ENCODE measurements at places on chromosomes 1 and 21. TPM values are rescaled to one million over a fixed set of nuclear protein-coding genes. Genes with fewer than 3 reads are reported as not detected.

GRCh38 chr1:184745110-184745509, 9.5 kb downstream of the EDEM3 start:
- no peaks in the 10 kb centered on the region for H3K27me3 ChIP-seq
- H3K27ac ChIP-seq = peak overlapping the region; percentile 3
- no peak for DNase-seq
- peaks cover 51% of the 10 kb centered on the region for H3K4me1 ChIP-seq
- H3K36me3 ChIP-seq = no peaks in the 10 kb centered on the region

DNA sequence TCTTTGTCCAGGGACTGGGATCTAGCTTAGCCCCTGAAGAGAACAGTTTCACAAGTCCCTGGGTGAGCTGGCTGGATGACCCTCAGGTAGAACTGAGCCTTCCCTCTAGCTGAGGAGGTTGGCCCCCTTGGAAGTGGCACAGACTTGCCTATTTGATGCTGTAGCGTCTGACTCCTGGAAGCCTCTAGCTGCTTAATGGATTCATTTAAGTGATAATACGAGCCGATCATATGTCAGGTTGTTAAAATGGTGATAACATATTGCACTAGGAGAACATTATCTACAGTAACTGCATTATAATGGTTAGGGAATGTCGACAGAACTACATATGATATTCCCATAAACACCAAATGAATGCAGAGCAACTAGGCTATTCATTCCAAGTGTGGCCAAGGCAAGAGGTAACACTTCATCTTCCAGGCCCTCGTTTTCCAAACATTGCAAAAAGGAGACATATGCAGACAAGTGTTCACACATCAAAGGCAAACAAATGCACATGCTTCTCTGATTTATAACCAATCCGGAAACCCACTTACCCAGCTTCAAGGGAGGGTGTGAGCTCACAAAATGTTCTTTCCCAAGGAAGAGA, 340.1 kb upstream of the PLXNA2 start:
- no peaks in the 10 kb centered on the region for H3K36me3 ChIP-seq
- no peaks in the 10 kb centered on the region for H3K27me3 ChIP-seq
- no peak for DNase-seq
- H3K27ac ChIP-seq = no peak overlapping the region
- no peaks in the 10 kb centered on the region for H3K4me1 ChIP-seq
- no peak overlapping the region for H3K4me3 ChIP-seq

DNA sequence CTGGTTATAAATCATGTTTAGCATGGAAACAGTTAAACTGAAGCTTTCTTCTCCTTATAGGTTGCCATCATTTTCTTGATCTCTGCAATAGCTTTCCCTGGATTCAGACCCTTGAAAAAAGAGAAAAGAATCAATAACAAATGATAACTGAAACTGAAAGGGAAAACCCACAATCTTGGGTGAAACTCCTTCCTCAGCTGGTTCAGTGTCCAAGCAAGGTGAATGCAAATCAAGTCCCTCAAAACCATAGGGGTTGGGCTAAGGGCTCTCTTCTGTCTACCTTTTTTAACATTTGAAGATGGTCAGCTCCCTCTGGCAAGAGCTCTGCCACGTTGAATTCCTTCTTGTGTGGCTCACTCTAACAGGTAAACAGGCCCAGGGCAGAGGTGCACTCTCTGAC, 7.1 kb upstream of the ATP13A2 start:
- DNase-seq = no peak
- H3K4me1 ChIP-seq = peaks cover 12% of the 10 kb centered on the region
- no peak overlapping the region for H3K4me3 ChIP-seq

GRCh38 chr1:193654951-193655735, 468.7 kb upstream of the B3GALT2 start:
- no peaks in the 10 kb centered on the region for H3K27me3 ChIP-seq
- no peaks in the 10 kb centered on the region for H3K4me1 ChIP-seq
- peaks cover 10% of the 10 kb centered on the region for H3K36me3 ChIP-seq
- H3K4me3 ChIP-seq = no peak overlapping the region
- DNase-seq = no peak

- no peaks in the 10 kb centered on the region for H3K36me3 ChIP-seq
- H3K4me1 ChIP-seq = no peaks in the 10 kb centered on the region
- H3K27me3 ChIP-seq = no peaks in the 10 kb centered on the region
- H3K27ac ChIP-seq = no peak overlapping the region
- no peak overlapping the region for H3K4me3 ChIP-seq
Measured at GRCh38 chr1:209342441-209343175, 240.9 kb upstream of the CAMK1G start.

DNA sequence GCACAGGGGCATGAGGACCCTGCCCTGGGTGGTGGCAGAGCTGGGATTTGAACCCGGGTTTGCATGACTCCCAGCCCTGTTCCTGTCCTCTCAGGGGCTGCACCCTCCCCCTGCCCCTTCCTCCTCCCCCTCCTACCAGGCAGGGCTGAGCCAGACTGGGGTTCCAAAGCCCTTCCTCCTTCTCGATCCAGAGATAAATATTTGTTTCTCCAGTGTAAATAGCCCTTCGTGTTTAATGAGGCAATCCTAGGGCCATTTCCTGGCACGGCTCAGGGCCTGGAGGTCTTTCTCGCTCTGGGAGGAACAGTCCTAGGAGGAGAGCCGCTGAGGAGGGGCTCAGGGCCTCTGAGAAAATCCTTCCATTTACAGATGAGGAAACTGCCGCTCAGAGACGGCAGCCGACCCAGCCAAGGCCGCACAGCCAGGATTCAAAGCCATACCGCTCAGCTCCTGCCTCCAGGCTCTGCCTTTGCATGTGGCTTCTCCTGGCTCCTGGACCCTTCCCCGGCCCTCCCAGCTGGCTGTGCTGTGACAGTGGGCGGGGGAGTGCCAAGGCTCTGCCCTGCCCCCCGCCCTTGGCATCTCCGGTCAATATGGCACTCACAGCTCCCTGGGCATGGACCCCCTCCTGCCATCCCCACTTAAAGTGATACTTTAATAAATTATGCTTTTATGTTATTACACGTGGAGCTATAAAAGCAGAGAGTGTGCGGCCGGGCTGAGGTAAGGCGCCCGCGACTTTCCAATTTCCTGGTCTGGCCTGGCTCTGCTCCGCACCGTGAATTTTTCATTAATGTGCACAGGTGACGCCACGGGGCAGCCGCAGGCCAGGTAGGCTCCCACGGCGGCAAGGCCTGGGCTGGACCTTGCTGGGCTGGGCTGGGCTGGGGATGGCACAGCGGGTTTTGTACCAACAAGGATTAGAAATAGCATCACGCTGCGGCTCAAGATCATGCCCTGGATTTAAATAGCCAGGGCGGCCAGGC, 114.7 kb upstream of the WNT4 start:
- H3K4me3 ChIP-seq = no peak overlapping the region
- H3K36me3 ChIP-seq = no peaks in the 10 kb centered on the region
- DNase-seq = no peak
- H3K27ac ChIP-seq = no peak overlapping the region
- H3K4me1 ChIP-seq = no peaks in the 10 kb centered on the region

GRCh38 chr1:186662752-186663151, 17.5 kb downstream of the PTGS2 start:
- no peak overlapping the region for H3K4me3 ChIP-seq
- DNase-seq = no peak
- H3K4me1 ChIP-seq = no peaks in the 10 kb centered on the region
- peaks cover 3% of the 10 kb centered on the region for H3K36me3 ChIP-seq

DNA sequence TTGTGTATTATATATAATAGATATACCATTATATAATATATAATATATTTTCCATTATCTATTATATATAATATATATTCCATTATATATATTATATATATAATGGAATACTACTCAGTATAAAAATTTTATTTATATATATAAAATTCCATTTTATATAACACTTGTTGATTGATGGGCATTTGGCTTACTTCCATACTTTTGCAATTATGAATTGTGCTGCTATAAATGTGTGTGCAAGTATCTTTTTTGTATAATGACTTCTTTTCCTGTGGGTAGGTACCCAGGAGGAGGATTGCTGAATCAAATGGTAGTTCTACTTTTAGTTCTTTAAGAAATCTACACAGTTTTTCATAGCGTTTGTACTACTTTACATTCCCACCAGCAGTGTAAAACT, 1211.1 kb downstream of the NCAM2 start:
- H3K27ac ChIP-seq = no peak overlapping the region
- H3K4me1 ChIP-seq = no peaks in the 10 kb centered on the region
- no peak for DNase-seq
- no peaks in the 10 kb centered on the region for H3K27me3 ChIP-seq
- no peak overlapping the region for H3K4me3 ChIP-seq
- H3K36me3 ChIP-seq = peaks cover 4% of the 10 kb centered on the region

GRCh38 chr1:1665815-1666251, 7.0 kb upstream of the CDK11B start:
- no peak overlapping the region for H3K27ac ChIP-seq
- no peak overlapping the region for H3K4me3 ChIP-seq
- H3K36me3 ChIP-seq = peaks cover 15% of the 10 kb centered on the region
- H3K4me1 ChIP-seq = no peaks in the 10 kb centered on the region

The ARHGEF19 gene
- total RNA-seq = 9.9 TPM

DNA sequence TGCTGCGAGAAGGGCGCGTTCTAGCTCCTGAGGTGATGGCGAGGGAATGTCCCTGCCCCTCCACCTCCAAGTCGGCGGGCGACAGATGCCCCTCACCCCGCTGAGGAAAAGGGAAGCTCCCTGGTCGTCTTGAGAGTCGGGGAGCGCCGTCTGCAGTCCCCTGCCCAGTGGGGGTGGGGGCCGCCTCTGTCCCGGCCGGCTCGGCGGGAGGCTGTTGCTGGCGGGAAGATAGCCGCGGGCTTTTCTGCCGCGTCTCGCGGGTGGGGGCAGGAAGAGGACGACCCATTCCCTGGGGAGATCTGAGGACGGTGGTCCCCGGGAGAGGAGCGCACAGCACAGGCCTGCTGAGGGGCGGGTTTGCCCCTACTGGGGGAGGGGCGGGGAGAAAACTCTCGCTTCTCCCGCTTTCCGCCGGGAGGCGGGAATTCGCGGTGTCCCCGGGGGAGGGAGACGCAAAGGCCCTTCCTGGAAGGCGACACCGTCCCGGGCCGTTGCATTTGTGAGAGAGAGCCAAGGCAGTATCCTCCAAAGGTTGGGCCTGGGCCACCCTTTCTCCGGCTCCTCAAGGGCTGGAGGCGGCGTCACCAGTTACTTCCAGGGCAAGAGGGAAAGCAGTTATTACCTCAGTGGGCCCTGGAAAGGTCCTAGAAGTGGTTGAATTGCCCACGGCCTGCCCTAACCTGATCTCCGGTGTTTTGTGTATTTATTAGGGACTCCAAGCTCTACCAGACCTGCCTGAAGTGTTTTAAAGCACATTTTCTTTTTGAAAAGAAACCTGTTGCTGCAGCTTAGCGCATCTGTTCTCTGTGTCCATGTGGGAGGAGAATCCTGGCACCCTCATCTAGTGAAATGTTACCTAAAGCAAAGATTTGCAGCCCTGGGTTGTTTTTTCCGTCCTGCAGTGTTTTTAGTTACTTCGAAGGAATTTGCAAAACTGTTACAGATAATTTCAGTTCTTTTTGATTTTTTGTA, 648 bp downstream of the S100PBP start:
- peak overlapping the region; percentile 97 for H3K4me3 ChIP-seq
- H3K27ac ChIP-seq = peak overlapping the region; percentile 54
- peaks cover 40% of the 10 kb centered on the region for H3K36me3 ChIP-seq
- H3K4me1 ChIP-seq = peaks cover 47% of the 10 kb centered on the region
- peak; percentile 29 for DNase-seq
- H3K27me3 ChIP-seq = no peaks in the 10 kb centered on the region

The USP33 gene
- total RNA-seq = 46.6 TPM

The PLA2G2A gene
- not detected for total RNA-seq

DNA sequence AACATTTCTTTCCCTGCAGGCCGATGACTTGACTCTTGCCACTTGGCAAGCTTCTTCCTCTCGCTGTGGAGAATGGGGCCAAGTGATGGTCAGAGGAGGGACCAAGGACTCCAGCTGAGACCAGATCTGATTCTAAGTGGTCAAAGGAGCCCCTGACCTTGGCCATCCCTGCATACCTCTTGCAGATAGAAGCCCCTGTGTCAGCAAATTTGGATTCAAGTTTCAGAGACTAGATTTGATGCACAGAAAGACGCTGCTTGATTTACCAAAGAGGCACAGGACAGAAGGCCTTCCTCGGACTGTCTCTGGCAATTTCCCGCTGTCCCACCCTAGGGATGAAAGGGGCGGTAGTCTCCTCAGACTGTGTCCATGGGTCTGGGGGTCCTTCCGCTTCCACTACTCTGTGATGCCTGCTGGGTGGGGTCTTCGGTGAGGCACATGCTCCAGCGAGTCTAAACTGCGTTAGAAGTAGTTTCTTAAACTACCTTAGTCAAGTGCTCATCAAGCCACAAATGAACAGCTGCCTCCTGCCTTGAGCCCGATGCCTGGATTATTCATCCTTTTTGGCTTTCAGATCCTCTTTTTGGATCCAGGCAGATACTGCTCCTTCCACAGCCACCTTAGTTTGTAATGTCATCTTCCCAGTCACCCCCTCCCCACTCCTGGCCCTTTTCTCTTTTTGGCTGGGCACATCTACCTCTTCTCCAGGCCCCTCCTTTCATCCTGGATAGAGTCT, 31.8 kb upstream of the RBM15 start:
- no peak for DNase-seq
- H3K36me3 ChIP-seq = no peaks in the 10 kb centered on the region
- no peaks in the 10 kb centered on the region for H3K4me1 ChIP-seq
- H3K27ac ChIP-seq = no peak overlapping the region
- H3K4me3 ChIP-seq = no peak overlapping the region

The CD164L2 gene
- total RNA-seq = not detected

The IFI44L gene
- 21.4 TPM for total RNA-seq

The PAX7 gene
- total RNA-seq = not detected

GRCh38 chr1:153220606-153221303, 3.4 kb downstream of the PRR9 start:
- no peak for DNase-seq
- H3K4me1 ChIP-seq = peaks cover 5% of the 10 kb centered on the region
- no peaks in the 10 kb centered on the region for H3K36me3 ChIP-seq
- no peak overlapping the region for H3K4me3 ChIP-seq
- peaks cover 26% of the 10 kb centered on the region for H3K27me3 ChIP-seq

DNA sequence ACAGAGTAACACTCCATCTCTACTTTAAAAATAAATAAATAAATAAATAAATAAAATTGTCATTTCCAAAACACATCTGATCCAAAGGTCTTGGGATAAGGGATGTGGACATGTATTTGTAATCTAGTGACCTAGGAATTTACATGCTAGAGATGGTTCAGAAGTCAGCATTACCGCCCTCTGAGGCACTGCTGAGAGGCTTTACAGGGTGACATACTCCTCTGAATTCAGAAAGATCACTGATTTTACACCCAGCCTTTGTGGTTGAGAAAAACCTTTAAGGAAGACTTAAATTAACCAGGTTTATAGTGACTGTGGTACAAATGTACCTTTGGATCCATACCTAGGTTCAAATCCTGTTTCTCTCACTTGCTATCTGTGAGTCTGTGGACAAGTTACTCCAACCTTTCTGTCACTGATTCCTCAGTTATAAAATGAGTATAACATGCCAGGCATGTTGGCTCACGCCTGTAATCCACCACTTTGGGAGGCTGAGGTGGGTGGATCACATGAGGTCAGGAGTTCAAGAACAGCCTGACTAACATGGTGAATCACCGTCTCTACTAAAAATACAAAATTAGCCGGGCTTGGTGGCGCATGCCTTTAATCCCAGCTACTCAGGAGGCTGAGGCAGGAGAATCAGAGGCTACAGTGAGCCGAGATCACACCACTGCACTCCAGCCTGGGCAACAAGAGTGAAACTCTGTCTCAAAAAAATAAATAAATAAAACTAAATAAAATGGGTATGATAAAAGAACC, 20.1 kb downstream of the OSBPL9 start:
- H3K4me3 ChIP-seq = no peak overlapping the region
- peaks cover 12% of the 10 kb centered on the region for H3K4me1 ChIP-seq
- no peaks in the 10 kb centered on the region for H3K36me3 ChIP-seq
- no peaks in the 10 kb centered on the region for H3K27me3 ChIP-seq
- H3K27ac ChIP-seq = no peak overlapping the region

GRCh38 chr1:67005068-67005467, 48.9 kb downstream of the SLC35D1 start:
- no peaks in the 10 kb centered on the region for H3K27me3 ChIP-seq
- DNase-seq = no peak
- H3K27ac ChIP-seq = no peak overlapping the region
- H3K36me3 ChIP-seq = no peaks in the 10 kb centered on the region
